A673 (cell line): ENCODE measurements at places on chromosomes 1 and 21. TPM values are rescaled to one million over a fixed set of nuclear protein-coding genes. Genes with fewer than 3 reads are reported as not detected.

- H3K36me3 ChIP-seq = no peaks in the 10 kb centered on the region
- H3K4me3 ChIP-seq = no peak overlapping the region
- peaks cover 36% of the 10 kb centered on the region for H3K4me1 ChIP-seq
- no peak for DNase-seq
- H3K27ac ChIP-seq = peak overlapping the region; percentile 21
Observed at GRCh38 chr1:201749059-201749690, 79.8 kb upstream of the IPO9 start.

- no peak overlapping the region for H3K27ac ChIP-seq
- no peak overlapping the region for H3K4me3 ChIP-seq
- H3K27me3 ChIP-seq = no peaks in the 10 kb centered on the region
Observed at GRCh38 chr1:14135070-14135469, 435.1 kb downstream of the PRDM2 start.

Gene FGR
- total RNA-seq = not detected in 2 replicates

Gene EDARADD
- total RNA-seq = 0.15 and 0.52 TPM in 2 replicates

DNA sequence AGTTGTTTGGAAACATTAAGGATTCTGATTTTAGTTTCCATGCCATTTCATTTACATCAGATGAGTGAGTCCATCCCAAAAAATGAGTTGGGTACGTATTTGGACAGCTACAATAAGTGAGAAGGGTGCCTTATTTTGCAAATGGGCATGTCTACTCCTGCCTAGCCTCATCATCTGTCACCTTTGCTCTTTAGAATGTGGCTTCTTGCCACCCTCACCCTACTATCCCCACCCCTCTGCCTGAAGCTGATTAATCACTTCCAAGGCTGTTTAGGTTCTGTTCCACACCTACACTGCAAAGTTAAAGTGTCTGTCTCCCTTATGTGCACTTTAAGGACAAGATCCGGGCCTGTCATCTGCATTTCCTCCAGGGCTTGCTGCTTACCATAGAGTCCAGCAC lies 61.2 kb downstream of the ST6GALNAC5 start:
- DNase-seq = no peak
- H3K27me3 ChIP-seq = peaks cover 36% of the 10 kb centered on the region
- H3K27ac ChIP-seq = no peak overlapping the region
- H3K4me1 ChIP-seq = no peaks in the 10 kb centered on the region
- no peaks in the 10 kb centered on the region for H3K36me3 ChIP-seq
- no peak overlapping the region for H3K4me3 ChIP-seq

- H3K36me3 ChIP-seq = no peaks in the 10 kb centered on the region
- H3K27ac ChIP-seq = peak overlapping the region; percentile 35
- H3K4me3 ChIP-seq = no peak overlapping the region
- no peaks in the 10 kb centered on the region for H3K27me3 ChIP-seq
- no peak for DNase-seq
Observed at GRCh38 chr1:16168622-16169360, 12.9 kb upstream of the EPHA2 start.

- no peak for DNase-seq
- H3K27me3 ChIP-seq = no peaks in the 10 kb centered on the region
- H3K4me1 ChIP-seq = peaks cover 13% of the 10 kb centered on the region
- H3K27ac ChIP-seq = no peak overlapping the region
Observed at GRCh38 chr1:111596499-111596898, 23.1 kb upstream of the RAP1A start.

DNA sequence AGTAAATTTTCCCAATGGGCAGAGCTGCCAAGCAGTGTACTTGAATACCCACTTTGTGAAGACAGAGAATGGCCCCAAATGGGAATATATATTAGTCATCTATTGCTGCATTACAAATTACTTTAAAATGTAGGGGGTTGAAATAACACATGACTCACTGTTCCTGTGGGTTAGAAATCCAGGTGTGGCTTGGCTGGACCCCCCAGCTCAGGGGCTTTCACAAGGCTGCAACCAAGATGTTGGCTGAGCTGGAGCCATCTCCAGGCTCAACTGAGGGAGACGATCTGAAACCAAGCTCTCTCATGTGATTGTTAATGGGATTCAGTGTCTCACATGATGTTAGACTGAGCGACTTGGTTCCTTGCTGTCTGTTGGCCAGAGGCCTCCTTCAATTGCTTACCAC lies 33.4 kb upstream of the ARHGAP29 start:
- H3K27me3 ChIP-seq = no peaks in the 10 kb centered on the region
- DNase-seq = no peak
- H3K4me1 ChIP-seq = no peaks in the 10 kb centered on the region
- H3K27ac ChIP-seq = no peak overlapping the region
- H3K36me3 ChIP-seq = no peaks in the 10 kb centered on the region

GRCh38 chr1:151978922-151979321 lies 14.7 kb downstream of the S100A10 start:
- no peak for DNase-seq
- H3K36me3 ChIP-seq = no peaks in the 10 kb centered on the region
- no peak overlapping the region for H3K27ac ChIP-seq

Gene MCOLN3
- total RNA-seq = 0.82 and 1.6 TPM in 2 replicates

Gene TNN
- total RNA-seq = 0.09 TPM in 1 of 2 replicates, not detected in the other

DNA sequence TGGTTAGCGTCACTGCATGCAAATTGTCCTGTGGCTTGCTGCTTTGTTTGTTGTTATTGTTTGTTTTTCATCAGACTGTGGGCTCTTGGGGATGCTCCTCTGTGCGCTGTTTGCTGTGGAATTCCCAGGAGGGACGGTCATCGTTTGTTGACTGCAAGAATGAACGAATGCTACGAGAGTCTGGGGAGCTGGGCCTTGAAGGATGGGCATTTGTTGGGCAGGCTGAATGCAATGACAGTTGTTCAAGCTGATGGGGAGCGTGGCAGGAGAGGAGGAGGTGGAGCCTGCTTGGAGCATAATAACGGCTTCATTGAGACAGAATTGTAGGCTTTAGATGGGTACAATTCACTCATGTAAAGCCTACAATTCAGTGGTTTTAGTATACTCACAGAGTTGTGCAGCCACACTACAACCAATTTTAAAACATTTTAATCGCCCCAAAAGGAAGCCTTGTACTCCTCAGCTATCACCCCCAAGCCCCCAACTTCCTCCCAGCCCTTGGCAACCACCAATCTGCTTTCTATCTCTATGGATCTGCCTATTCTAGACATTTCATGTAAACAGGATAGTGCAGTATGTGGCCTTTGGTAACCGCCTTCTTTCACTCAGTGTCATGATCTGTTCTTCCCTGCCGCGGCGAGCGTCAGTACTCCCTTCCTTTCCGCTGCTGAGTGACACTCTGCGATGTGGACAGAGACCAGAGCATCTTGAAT lies 190.2 kb downstream of the CAMTA1 start:
- no peaks in the 10 kb centered on the region for H3K4me1 ChIP-seq
- no peak for DNase-seq
- no peak overlapping the region for H3K27ac ChIP-seq
- H3K27me3 ChIP-seq = no peaks in the 10 kb centered on the region
- H3K4me3 ChIP-seq = no peak overlapping the region
- no peaks in the 10 kb centered on the region for H3K36me3 ChIP-seq

DNA sequence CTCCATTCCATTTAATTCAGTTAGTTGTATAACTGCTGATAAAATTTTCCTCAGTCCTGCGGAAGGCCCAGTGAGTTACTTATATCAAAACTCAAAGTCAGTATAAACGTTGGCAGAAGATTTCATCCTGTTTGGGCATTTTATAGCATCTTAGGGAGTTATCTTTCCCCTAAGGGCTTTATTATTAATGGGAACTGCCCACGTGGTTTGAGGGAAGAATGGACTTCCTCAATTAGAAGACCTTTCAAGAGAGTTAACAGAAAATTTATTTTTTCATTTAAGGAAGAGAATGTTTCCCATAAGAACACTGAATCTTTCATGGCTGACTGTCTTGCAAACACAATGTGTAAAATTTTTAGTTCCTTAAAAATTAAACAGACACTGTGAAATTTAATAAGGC lies 400.1 kb downstream of the NEGR1 start:
- H3K27ac ChIP-seq = peak overlapping the region; percentile 6
- H3K27me3 ChIP-seq = no peaks in the 10 kb centered on the region
- peaks cover 23% of the 10 kb centered on the region for H3K4me1 ChIP-seq
- DNase-seq = peak; percentile 65

DNA sequence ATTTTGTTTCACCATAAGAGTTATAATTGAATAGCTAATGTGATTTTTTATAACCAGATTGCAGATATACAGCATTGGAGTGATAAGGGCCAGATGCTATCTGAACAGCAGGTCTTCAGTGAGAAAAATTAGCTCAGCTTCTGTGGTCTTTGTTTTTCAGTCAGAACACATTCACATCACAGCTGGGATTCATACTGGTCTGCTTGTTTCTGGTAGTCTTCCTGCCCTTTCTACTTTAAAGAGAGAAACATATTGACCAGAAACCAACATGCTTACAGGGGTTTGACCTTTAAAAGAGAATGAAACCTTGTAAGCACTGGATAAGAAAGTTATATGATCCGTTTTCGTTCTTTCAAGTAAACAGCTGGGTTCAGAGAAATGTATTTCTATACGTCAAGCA lies 213.7 kb upstream of the TMPRSS15 start:
- H3K27me3 ChIP-seq = no peaks in the 10 kb centered on the region
- no peak overlapping the region for H3K4me3 ChIP-seq
- H3K27ac ChIP-seq = no peak overlapping the region
- DNase-seq = no peak
- no peaks in the 10 kb centered on the region for H3K4me1 ChIP-seq
- no peaks in the 10 kb centered on the region for H3K36me3 ChIP-seq

Gene SHISAL2A
- not detected in 2 replicates for total RNA-seq

- no peaks in the 10 kb centered on the region for H3K27me3 ChIP-seq
- H3K4me1 ChIP-seq = no peaks in the 10 kb centered on the region
- DNase-seq = no peak
Observed at GRCh38 chr21:31888936-31889371, 16.1 kb downstream of the HUNK start.
